ENCODE measurements at places on chromosomes 7 and 10.

DNA sequence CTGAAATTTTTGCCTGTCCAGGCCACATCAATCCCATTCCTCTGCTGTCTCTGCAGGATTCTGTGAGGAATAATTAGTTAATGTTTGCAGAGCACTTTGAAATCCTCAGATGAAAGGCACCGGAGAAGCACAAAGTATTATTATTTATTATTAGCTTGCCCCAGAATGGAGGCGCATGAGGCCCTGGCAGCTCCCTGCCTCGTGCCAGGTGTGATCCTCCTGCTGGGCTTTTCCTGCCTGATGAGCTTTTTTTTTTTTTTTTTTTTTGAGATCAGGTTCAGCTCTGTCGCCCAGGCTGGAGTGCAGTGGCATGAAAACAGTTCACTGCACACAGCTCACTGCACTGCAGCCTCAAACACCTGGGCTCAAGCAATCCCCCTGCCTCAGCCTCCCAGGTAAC lies 65.2 kb downstream of the TCF7L2 start:
- no peak for DNase-seq

DNA sequence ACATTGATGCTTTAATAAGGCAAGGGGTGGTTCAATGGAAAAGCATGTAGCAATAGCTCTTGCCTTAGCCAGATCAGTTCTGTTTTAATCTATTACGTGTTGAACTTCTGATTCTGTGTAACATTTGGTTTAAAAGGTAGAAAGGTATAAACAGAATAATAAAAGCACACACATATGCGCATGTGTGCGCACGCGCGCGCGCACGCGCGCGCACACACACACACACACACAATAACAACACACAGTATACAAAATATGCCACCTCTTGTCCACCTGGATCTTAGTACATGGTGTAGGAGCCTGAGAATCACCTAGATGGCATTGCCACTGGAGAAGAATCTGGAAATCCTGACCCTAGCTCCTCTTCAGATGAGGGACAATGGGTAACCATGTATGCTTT lies 49.6 kb upstream of the TEX47 start:
- DNase-seq: no peak

GRCh38 chr10:63763744-63764143 lies 242.5 kb downstream of the REEP3 start:
- DNase-seq: no peak

- DNase-seq: no peak
These were observed 1577.2 kb upstream of the LRRTM3 start for GRCh38 chr10:65348637-65349036.

DNA sequence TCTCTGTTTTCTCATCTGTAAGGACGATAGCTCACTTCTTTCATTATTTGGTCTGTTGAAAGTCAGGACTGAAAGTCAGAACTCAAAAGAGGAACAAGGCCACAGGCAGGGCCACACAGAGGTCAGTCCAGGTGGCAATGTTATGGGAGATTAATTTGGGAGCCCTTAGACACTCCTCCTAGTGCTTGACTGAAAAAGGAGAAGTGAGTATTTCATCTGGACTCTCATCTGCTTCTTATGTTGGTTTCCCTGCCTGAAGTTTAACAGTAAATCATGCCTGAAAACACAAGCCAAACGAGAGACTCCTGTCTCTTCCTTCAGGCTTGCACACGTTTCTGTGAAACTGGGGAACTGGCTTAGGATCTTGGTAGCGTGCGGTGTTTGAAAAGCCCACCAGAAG lies 248.5 kb downstream of the BUB3 start:
- no peak for DNase-seq

- DNase-seq: no peak
These were observed 44.0 kb upstream of the GRID1 start for GRCh38 chr10:86410542-86411124.

DNA sequence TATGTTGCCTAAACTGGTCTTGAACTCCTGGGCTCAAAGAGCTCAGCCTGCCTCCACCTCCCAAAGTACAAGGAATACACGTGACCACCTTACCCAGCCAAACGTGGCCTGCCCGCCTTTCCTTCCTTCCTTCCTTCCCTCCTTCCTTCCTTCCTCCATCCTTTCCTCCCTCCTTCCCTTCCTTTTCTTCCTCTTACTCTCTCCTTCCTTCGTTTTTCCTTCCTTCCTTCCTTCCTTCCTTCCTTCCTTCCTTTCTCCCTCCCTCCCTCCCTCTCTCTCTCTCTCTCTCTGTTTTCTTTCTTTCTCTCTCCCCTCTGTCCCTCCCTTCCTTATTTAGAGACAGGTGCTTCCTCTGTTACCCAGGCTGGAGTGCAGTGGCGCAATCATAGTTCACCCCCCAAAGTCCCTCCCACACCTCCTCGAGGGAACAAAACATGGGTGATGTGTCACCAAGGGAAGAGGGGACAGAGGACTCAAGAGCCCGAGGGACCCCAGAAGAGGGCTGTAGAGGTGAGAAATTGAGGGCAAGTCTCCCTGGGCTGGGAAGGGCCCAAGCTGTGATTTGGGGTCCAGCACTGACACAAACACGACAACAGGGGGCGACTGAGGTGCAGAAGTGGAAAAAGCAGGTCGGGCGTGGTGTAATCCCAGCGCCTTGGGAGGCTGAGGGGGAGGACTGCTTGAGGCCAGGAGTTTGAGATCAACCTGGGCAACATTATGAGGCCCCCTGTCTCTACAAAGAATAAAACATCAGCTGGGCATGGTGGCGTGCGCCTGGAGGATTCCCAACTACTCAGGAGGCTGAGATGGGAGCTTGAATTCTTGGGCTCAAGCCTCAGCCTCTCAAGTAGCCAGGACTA lies 28.1 kb downstream of the EPHB4 start:
- peak; percentile 73 for DNase-seq

DNA sequence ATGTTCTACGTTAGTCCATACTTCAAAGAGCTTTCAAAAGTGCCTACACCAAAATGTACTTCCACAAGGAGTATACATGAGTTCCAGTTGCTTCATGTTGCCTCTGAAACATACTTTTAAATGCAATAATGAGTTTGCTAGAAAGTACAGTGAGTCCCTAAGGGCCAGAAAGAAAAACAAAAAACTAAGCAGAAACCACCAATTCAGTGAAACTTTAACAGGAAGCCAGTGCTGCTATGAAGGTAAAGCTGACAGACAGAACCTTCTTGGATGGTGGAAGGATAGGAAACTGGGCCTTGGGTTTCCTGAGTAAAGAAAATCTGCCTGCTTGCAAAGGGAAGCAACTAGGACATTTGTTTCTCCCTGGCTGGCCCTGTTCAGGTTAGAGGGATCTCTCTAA lies 104.2 kb downstream of the CTTNBP2 start:
- no peak for DNase-seq

GRCh38 chr7:152313831-152314604 lies 121.8 kb downstream of the KMT2C start:
- DNase-seq: peak; percentile 47
